ENCODE measurements at places on chromosomes 11 and 22.

DNA sequence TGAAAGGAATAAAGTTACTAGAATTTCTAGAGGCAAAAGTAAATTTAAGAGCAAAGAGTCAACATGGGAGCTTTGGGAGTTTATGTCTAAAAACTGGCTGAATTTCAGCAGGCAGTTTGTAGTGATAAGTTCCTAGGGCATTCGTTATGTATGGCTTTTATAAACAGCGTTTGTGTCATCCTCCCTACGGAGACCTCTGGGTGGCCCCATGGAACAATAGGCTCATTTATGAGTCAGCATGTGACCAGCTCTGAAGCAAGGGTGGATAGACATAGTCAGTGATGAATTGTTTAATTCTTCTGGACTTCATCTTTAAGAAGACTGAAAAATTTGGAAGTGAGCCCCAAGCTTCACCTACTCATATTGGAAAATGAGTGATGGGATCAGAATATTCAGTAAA is 37.1 kb downstream of the SVIP start:
- no peaks in the 10 kb centered on the region for H3K4me1 ChIP-seq
- H3K27me3 ChIP-seq: no peaks in the 10 kb centered on the region
- no peaks in the 10 kb centered on the region for H3K36me3 ChIP-seq
- H3K4me3 ChIP-seq: no peak overlapping the region
- no peak overlapping the region for H3K27ac ChIP-seq

DNA sequence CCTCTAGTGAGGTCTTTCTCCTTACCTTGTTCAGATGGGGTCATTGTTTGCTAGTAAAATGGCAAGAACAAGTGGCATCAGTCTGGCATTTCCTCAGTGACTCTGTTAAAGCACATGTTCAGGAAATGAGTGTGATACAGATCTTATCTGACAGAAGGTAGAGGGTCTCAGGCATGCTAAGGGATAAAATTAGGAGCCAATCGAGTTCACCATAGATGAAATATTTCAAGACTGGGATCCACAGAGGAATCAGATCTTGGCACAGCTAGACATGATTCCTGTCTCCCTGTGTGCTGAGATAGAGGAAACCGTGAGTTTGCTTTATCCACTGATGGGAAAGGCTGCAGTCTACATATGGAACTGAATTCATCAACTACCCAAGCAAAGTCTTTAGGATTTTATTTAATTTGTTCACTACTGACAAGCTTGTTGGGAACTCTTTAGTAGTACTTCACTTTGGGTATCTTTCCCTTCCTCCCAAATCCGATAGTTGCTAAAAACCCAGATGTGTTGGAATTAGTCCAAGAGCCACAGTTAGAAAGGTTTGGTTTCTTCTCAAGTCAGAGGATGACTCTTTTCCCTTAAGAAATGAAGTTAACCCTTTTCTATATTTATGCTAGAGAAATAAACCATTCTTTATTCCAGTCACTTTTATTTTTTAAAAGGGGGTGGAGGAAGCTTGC is 18.4 kb downstream of the FAM118B start:
- no peak overlapping the region for H3K4me3 ChIP-seq
- no peak for DNase-seq
- no peak overlapping the region for H3K27ac ChIP-seq
- peaks cover 16% of the 10 kb centered on the region for H3K4me1 ChIP-seq

- H3K27ac ChIP-seq: no peak overlapping the region
- H3K4me1 ChIP-seq: no peaks in the 10 kb centered on the region
- no peak overlapping the region for H3K4me3 ChIP-seq
- DNase-seq: no peak
- no peaks in the 10 kb centered on the region for H3K36me3 ChIP-seq
- H3K27me3 ChIP-seq: no peaks in the 10 kb centered on the region
Observed at GRCh38 chr11:57163160-57163868, 18.4 kb upstream of the LRRC55 start.

DNA sequence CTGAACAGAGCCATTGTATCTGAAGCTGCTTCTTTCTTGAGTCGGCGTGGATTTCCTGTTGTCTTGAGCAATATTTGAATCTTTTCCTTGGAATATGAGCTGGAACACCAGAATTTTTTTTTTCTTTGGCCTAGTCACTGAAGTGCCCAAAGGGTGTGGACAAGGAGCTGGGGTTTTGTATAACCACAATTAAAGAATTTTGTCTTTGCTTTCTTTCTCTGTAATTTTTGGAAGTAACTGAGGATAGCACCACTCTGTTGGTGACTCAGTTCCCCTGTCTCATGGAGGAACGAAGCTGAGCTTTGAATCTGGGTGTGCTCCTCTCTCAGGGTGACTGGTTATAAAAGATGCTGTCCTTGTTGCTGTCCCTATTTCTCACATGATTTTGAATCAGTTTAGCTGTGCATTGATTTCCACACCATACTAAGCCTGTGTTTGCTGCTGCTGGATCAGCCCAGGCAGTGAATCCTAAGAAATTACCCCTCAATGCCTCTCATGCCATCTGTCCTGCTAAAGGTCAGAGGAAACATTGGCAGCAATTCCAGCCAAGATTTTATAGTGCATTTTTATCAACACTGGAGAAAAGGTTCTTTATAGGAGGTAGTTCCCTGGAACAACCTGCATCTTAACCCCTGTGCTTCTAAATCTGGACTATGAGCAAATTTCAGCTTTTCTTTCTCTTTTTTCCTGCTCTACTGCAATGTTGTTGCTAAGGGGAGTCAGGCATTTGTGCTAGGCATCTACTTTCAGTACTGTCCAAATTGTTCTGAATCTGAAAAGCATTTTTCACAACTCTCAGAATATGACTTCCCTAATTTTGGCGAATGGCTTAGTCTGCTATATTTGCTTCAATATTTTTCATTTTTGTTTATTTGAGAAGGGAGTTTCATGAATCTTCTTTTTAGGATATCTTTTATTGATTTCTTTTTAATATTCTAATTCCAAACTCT is 540.8 kb downstream of the SOX6 start:
- no peaks in the 10 kb centered on the region for H3K36me3 ChIP-seq
- H3K27ac ChIP-seq: peak overlapping the region; percentile 68
- H3K4me3 ChIP-seq: no peak overlapping the region
- no peak for DNase-seq
- H3K27me3 ChIP-seq: no peaks in the 10 kb centered on the region
- H3K4me1 ChIP-seq: peaks cover 36% of the 10 kb centered on the region

Data from lower lobe of right lung (tissue), 2 donors.